ENCODE measurements at places on chromosomes 2 and 18.

GRCh38 chr2:18272148-18272494, 288.3 kb downstream of the RDH14 start:
- no peak overlapping the region for H3K4me3 ChIP-seq
- no peak overlapping the region for H3K27ac ChIP-seq
- no peaks in the 10 kb centered on the region for H3K27me3 ChIP-seq
- H3K36me3 ChIP-seq = no peaks in the 10 kb centered on the region
- no peak for DNase-seq

- DNase-seq = no peak
- H3K4me3 ChIP-seq = no peak overlapping the region
- H3K27ac ChIP-seq = no peak overlapping the region
- no peaks in the 10 kb centered on the region for H3K27me3 ChIP-seq
- no peaks in the 10 kb centered on the region for H3K4me1 ChIP-seq
Measured at GRCh38 chr2:128832946-128833663, 514.4 kb upstream of the HS6ST1 start.

DNA sequence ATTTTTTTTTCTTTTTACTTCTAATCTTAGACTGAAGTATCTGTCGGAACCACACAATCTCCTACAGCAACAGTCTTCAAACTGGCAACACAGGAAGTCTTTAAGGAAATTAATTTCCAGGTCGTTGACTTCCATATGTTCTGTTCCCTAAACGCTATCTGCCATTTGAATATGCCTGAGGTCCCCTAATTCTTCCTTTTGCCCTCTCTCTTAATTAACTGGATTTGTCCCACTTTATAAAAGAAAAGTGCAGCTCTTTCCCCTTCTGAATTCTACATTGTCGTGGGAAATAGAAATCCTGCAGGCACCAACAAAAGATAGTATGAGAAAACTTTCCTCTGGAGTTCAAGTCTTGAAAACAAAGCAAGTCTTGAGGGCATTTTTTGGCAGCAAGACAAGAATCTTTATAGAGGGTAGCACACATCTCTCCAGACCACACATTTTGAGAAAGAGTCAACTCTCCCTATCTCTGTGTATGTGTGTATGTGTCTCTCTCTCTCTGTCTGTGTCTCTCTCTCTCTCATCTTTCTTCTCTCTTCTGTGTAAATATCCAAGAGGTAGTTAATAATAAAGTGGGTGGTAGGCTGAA, 879.8 kb downstream of the SOCS6 start:
- no peak for DNase-seq
- no peak overlapping the region for H3K4me3 ChIP-seq
- no peaks in the 10 kb centered on the region for H3K36me3 ChIP-seq
- H3K4me1 ChIP-seq = no peaks in the 10 kb centered on the region
- no peaks in the 10 kb centered on the region for H3K27me3 ChIP-seq

- no peak for DNase-seq
- no peak overlapping the region for H3K4me3 ChIP-seq
- no peaks in the 10 kb centered on the region for H3K27me3 ChIP-seq
- H3K36me3 ChIP-seq = no peaks in the 10 kb centered on the region
- H3K27ac ChIP-seq = no peak overlapping the region
Measured at GRCh38 chr2:181812106-181812743, 79.3 kb upstream of the ITPRID2 start.

- H3K36me3 ChIP-seq = no peaks in the 10 kb centered on the region
- no peak for DNase-seq
- no peak overlapping the region for H3K27ac ChIP-seq
- no peaks in the 10 kb centered on the region for H3K27me3 ChIP-seq
- H3K4me3 ChIP-seq = no peak overlapping the region
Measured at GRCh38 chr2:151388011-151388410, 21.7 kb upstream of the RIF1 start.

- H3K36me3 ChIP-seq = no peaks in the 10 kb centered on the region
- H3K4me1 ChIP-seq = peaks cover 12% of the 10 kb centered on the region
Measured at GRCh38 chr2:112642966-112643365, 2.8 kb upstream of the SLC20A1 start.

DNA sequence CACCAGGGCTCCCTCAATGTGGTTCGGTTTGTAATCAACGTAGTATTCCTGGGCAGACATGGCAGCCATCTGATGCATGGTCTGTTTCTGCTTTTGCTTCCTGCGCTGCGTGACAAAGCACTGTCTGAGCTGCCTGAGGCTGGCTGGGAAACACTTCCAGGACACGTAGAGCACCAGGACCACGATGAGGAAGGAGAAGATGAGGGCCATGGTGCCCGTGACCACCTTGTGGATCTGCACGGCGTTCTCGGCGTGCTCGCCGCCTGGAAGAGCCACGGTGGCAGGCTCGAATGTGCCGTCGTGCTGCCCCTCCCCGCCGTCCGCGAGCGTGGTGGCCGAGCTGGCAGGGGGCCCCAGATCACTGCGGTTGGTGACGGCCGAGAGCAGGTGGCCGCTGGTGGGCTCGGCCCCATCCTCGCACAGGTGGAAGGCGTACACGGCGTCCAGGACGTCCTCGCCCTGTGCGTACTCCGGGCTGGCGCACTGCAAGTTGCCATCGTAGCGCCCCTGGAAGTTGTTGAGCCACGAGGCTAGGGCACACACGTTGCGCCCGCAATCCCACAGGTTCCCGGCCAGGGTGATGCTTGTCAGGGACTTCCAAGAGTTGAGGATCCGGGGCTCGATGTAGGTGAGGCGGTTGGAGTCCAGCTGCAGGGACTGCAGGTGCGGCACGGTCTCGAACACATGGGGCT, 2.1 kb downstream of the LRRTM1 start:
- no peaks in the 10 kb centered on the region for H3K36me3 ChIP-seq
- H3K4me1 ChIP-seq = no peaks in the 10 kb centered on the region
- DNase-seq = peak; percentile 50
- H3K27ac ChIP-seq = no peak overlapping the region

- no peak overlapping the region for H3K27ac ChIP-seq
- DNase-seq = no peak
- H3K4me3 ChIP-seq = no peak overlapping the region
Measured at GRCh38 chr2:6449343-6449742, 416.4 kb downstream of the CMPK2 start.
